ENCODE measurements at places on chromosomes 12 and 14. TPM values are rescaled to one million over a fixed set of nuclear protein-coding genes. Genes with fewer than 3 reads are reported as not detected.
A peak's percentile ranks its signal among the peaks of the same experiment; 100 is the strongest.

The MEG3 gene
- 101 TPM for total RNA-seq

The STX2 gene
- total RNA-seq, result 46.9 TPM

The ERBB3 gene
- total RNA-seq, result 3.3 TPM

DNA sequence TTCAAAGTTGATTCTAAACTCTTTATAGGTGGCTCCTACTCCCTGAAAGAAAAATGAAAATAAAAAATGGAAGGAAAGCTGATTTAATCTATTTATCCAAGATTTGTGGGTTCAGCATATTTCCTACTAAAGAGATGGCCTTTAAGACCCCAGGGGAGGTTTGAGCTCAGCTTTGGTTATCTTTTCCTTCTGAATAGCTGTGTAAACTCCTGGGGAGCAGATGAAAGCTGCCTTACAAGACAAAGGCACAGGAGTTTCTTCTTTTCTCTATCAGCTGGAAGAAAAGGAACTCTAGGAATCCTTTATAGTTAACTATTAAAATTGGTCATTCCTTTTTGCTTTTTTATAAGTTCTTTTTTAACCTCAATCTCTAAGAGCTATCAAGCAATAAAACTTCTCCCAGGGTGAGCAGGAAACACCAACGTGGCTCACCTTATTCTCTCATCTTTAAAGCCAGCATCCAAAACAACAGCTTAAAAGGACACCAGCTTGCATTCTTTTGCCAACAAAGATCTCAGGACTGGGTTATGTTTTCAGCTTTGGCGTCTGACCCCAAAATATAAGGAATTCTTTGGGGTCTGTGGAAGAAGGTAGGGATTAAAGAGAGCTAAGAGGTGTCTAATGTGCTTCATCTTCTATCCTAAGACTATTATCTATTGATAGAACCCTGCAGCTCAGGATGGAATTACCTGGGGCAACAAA, 371.7 kb upstream of the KITLG start:
- no peak for DNase-seq

DNA sequence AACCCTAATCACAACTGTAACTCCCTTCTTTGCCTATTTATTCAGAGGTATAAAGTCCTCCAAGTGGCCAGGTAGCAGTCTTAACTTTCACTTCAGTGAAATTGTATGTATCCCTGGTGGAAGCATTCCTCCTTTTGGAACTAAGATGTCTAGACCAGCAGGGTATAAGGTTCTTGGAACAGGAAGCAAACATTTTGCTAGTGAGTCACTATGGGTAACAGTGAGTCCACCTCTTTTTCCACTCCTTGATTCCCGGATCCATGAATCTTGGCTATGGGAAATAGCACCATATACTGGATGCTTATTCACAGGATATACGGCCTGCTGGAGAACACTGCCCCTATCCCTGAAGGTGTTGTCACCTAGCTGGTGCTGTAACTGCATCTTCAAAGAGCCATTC, 80.2 kb downstream of the KCNA5 start:
- DNase-seq, result peak; percentile 54

GRCh38 chr12:15769586-15769985, 19.6 kb downstream of the EPS8 start:
- no peak for DNase-seq

- no peak for DNase-seq
These were observed 885 bp upstream of the HOXC10 start for GRCh38 chr12:53983950-53984572.

DNA sequence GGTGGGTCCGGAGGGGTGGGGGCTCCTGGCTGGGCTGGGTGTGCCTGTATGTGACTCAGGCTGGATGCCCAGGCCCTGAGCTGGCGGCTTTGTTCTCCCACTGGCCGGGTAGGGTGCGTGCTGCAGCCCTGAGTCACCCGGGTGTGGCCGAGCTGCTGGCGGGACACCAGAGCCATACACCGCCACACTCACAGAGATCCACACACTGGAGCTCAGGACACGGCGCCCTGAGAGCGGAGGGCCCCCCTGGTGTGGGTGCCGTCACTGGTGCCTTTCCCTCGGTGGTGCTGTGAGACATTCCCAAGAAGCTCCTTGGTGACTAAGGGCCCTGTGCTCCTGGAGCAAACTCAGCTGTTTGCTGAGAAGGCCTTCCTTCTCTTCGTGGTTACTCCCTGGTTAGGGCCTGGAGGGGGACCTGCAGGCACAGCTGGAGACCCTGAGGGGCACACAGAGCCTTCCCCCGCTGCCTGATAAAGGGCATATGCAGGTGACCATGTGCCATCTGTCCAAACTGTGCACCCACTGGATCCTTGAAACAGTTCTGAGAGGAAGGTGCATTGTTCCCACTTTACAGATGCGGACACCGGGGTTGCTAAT, 44.3 kb downstream of the KRT80 start:
- DNase-seq, result peak; percentile 99

GRCh38 chr14:104563742-104564615, 15.6 kb upstream of the C14orf180 start:
- DNase-seq, result peak; percentile 63

The SERPINA1 gene
- total RNA-seq, result not detected

DNA sequence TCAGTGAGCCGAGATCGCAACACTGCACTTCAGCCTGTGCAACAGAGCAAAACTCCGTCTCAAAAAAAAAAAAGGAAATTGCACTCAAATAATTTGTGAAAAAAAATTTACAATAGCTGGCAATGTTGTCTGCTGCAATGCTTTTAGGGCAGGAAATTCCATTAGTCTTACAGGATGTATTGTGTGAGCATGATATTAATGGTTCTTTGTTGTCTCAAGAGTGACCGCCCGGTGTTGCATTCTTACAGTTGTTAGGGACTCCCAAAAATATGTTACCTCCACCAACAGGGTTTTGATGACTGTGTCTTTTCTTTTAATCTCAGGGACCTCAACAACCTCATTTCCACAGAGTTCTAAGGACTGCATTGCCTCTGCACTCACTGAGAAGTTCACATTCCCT, 44.8 kb downstream of the PZP start:
- no peak for DNase-seq

The DPY19L2 gene
- total RNA-seq, result not detected

The EFS gene
- 8.6 TPM for total RNA-seq

DNA sequence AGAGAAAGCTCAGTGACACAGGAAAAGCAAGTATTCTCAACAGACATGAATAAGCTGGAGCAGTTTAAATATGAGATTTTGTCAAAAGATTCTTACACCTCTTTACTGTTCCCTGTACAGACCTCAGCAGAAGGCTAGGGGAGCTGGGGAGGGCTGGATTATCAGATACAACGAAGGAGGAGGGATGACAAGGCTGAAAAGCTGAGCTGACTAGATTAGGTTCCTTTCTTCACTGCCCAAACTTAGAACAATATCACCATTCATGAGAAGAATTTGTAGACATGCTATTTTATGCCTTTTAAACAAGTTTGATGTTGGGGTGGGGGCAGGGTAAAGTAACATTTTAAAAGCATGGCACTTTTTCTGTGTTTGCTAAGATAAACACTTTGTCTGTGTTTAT, 611.1 kb downstream of the AACS start:
- DNase-seq, result no peak

- no peak for DNase-seq
These were observed 576.1 kb downstream of the ALG10 start for GRCh38 chr12:34598352-34598827.

DNA sequence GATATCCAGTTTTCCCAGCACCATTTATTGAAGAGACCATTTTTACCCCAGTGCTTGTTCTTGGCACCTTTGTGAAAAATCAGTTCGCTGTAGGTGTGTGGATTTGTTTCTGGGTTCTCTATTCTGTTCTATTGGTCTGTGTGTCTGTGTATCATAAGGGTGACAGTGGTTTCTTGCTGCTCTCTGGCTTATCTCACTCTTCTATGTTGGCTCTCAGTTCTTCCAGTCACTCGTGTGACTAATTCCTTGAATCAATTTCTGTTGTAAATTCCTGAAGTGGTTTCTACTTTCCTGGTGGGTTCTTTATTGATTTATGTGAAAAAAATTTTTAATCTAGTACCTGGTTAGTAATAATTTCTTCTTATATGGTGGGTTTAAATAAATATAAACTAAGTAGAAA, 58.3 kb downstream of the OTOGL start:
- DNase-seq, result peak; percentile 46

DNA sequence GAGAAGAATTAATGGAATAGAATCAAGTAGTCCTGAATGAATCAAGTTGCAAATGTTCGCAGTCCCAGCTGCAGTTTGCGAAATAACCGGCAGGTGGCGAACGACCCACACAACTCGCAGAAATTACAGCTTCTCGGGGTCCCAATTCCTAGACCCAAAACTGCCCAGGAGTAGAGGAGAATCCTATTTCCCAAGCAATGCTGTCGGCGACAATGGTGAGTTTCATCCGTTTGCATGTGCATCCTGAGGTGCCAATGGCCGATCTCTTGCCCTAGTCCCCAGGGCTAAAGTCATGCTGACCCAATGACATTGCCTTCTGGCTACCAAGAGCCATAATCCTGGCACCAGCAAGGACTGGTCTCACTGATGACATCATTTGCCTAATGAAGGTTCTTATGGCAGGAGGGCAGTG, 8.5 kb upstream of the ASCL1 start:
- peak; percentile 47 for DNase-seq
